MV-4-11 (cell line): ENCODE measurements at places on chromosomes 11 and 22.

GRCh38 chr11:12441231-12441861 lies 64.0 kb downstream of the PARVA start:
- DNase-seq, result no peak

DNA sequence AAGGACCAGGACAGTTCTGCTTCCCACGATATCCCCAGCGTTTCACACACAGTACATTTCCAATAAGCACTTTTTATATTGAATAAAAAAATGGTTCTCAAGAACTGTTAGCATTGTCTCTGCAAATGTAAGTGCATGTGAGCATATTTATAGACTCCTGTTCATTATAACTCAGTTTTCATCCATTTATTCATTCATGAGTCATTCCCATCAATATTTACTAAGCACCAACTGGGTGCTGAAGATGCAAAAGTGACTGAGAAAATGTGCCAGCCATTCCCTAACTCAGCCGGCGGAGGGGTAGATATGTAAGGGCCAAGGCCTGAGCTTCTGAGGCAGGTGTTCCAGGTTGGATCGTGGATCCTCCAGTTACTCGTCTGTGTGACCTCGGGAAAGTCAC lies 64.8 kb downstream of the CACNG2 start:
- no peak for DNase-seq

DNA sequence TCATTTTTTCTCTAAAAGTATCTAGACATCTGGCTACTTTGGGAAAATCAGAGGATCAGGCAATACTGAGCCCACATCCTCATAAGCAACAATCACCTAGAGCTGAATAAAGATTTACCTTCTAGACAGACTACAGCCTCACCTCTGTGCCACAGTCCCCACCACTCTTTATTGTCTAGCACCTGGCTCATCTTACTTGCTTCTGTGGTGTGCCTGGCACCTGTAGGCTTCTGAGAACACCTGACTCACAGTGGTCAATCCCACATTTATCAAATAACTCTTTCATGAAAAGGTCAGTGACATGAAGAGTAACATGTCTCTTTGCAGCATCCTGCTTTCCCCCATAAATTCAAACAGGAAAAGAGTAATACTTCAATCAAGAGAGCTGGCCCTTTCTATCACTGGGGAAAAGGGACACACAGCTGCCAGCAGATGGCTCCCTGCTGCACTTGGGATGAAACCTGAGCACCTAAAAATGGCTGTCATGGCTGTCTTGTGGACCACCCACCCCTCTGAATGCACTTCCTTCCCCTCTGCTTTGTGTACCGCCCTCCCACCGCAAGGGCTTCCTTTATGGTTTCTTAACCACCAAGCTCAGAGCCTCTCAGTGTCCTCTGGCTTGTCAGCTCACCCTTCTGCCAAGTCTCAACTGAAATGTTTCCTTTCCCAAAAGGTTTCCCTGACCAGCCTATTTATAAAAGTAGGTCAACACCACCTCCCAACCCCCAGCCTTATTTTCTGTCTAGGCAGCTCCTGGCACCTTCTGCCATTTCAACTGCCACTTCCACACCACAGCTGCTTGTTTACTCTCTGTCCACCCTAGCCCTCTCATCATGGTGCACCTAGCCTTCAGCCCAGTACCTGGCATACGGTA lies 9.3 kb downstream of the TFIP11 start:
- DNase-seq, result peak; percentile 90

GRCh38 chr11:70490723-70491558 lies 92.6 kb downstream of the CTTN start:
- DNase-seq, result no peak

DNA sequence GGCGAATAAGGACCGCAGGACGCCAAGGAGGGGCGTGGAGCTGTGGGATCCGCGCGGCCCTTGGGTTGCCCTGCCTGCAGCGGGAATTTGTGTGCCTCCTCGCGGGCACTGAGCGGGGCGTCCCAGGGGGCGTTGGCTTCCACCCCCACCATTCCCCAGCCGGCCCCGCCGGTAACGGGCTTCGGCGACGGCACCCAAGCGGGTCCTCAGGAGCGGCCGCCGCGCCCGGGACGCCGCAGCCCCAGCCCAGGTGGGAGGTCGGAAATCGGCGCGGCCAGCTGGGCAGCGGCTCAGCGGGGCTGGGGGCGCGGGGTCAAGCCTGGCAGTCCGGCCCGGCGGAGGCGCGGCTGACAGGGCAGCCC lies 320 bp downstream of the CLTCL1 start:
- DNase-seq, result no peak

- DNase-seq, result peak; percentile 26
Measured at GRCh38 chr11:128632141-128632791, 44.9 kb upstream of the ETS1 start.

DNA sequence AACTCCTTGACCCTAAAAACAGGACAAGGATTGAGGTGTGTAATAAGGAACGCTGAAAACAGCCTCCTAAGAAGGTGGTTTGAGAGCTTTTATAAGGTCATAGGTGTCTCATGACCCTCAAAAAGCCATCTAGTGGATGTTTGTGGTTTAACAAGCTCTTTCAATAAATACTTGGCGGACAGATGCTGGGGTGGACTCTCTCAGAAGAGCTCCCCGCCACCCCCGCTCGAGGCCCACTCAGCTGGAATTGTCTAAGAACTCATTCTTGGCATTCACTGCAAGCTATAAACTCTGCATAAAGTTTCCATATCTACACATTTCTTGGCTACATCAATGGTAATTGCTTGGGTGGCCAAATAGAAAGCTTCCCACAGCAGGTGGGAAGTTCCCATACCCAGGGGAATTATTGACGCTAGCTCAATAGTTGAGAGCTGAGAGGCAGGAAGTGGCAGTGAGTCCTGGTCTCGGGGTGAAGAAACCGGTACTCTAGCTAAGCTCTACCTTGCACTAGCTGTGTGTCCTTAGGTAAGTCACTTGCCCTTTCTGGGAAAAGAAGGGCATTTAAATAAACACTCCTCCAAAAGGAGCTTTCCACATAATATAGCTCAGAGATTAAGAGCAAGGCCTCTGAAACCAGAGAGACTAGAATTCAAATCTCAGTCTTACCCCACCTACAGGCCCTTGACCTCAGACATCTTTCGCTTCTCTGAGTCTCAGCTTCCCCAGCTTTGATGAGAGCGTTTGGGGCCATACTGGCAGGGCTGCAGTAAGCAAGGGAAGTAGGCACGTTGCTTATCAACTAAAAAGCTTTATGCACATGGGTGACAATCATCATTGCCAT lies 6.4 kb downstream of the MS4A15 start:
- DNase-seq, result no peak

DNA sequence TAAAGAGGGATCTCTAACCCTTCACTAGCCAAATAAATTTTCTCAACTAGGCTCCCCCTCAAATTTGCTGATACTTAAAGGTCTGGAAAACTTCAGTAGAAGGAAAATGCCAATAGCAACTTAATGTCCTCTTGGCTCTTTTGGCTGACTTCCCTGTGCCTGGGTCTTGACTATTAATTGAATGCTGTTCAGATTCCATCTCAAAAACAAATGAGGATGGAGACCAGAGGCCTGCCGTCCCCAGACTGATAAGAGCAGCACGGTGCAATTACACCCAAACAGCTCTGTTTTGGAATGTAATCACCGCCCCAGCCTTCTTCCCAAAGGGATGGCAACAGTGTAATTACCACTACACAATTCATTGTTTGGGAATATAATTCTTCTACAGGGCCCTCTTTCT lies 89.3 kb upstream of the CHRM4 start:
- DNase-seq, result no peak

- DNase-seq, result no peak
Measured at GRCh38 chr11:10396771-10397170, 58.3 kb upstream of the AMPD3 start.

DNA sequence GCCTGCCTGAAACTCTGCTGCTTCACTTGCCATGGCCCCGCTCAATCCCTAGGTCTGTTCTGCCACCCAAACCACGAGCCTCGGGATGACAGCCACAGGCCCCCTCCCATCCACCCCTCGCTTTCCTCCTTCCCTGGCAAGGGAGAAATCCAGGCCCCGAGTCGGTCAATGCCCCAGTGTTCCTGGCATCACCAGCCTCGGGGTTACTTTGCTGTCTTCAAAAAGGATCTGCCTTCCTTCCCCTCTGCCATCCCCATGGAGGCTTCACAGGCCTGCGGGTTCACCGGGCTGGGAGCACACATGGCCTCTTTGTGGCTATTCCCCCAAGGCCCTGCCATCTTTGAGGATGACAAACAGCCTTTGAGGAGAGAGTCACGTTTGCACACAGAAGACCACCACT lies 38.8 kb upstream of the ALX4 start:
- DNase-seq, result no peak

GRCh38 chr22:44737406-44738346 lies 14.7 kb upstream of the ARHGAP8 start:
- no peak for DNase-seq

DNA sequence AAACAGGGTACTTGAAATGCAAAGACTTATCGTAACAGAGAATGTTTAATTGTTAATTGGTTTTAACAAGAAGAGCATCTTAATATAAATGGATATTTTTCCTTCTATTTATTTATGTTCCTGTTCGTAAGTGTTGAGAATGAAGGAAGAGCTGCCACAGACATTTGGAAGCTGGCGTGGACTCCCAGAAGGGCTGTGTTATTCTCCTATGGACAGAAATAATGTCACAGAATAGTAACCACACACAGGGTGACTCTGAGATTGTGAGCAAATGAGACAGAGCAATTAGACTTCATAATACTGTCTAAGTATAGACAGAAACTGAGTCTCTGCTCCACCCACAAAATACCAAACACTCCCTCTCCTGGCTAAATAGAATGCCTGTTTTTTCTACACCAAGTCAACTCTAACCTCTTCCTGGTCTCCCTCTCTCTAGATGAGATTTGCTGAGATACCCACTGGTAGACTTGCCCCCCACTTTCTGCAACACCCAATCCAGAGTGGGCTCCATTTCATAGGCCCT lies 6.1 kb downstream of the APOL3 start:
- no peak for DNase-seq

DNA sequence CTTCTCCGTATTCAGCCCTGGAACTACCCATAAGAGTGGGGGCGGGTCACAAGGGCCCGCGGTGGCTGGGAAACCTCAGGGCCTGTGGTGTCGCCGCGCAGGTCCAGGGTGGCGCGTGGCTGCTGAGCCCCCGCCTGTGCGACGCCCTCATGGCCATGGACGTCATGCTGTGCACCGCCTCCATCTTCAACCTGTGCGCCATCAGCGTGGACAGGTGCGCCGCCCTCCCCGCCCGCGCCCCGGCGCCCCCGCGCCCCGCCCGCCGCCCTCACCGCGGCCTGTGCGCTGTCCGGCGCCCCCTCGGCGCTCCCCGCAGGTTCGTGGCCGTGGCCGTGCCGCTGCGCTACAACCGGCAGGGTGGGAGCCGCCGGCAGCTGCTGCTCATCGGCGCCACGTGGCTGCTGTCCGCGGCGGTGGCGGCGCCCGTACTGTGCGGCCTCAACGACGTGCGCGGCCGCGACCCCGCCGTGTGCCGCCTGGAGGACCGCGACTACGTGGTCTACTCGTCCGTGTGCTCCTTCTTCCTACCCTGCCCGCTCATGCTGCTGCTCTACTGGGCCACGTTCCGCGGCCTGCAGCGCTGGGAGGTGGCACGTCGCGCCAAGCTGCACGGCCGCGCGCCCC lies 2.4 kb downstream of the DRD4 start:
- DNase-seq, result no peak

GRCh38 chr11:297586-298405 lies 1.5 kb downstream of the IFITM5 start:
- peak; percentile 95 for DNase-seq

DNA sequence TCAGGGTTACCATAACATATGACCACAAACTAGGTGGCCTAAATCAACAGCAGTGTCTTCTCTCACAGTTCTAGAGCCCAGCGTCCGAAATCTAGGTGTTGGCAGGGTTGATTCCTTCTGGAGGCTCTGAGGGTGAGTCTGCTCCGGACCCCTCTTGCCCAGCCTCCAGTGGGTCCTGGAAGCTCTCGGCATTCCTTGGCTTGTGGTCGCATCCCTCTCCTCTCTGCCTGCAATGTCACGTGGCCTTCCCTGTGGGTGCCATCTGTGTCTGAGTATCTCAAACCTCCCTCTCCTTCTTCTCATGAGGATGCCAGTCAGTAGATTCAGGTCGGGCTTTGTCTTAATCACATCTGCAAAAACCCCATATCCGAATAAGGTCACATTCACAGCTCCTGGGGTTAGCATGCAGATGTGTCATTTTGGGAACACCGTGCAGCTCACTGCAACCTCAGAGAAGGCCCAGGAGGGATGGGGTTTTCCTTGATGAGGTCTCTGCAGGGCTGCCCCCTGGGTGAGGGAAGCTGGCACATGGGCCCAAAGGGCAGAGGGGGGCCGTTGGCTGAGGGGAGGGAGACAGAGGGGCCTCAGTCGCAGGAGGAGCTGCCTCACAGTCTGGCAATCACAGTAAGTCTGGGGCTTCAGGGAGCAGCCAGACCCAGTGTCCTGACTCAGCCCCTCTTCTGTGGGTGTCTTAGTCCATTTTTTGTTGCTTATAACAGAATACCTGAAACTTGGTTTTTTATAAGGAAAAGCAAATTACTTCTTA lies 41.2 kb downstream of the PARVG start:
- no peak for DNase-seq

DNA sequence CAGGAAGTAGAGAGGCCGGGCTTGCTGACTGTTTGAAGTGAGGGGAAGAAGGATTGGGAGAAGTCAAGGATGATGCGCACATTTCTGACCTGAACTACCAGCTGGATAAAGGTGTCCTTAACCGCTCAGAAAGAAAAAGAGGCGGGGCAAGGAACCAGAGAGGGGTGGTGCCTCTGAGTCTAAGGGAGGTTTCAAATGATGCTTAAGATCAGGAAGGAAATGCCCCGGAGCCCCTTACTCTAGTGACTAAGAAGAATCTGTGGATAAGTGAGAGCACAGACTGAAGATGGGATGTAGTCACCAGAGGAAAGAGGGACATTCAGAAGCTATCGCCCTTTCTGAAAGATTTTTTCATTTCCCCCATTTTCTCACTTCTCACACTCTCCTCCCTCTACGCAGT lies 12.7 kb downstream of the DCHS1 start:
- peak; percentile 6 for DNase-seq

GRCh38 chr11:83438438-83438837 lies 152.3 kb upstream of the CCDC90B start:
- DNase-seq, result peak; percentile 95

- DNase-seq, result no peak
Measured at GRCh38 chr11:8081591-8082250, 710 bp downstream of the TUB start.

DNA sequence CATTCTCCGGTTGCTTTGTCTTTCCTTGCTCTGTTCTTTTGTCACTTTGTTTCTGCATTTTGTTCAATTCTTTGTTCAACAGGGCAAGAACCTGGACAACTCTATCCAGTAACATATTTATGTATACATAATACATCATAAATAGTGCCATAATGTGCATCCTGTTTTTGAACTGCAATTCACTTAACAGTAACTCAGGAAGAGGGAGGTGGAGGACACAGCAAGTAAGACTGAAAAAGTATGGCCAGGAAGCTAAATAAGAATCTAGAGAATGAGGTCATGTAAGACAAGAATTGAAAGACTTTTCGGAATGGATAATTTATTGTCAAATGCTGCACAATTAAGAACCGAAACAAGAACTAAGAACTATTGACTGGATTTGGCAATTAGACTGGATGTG lies 29.2 kb upstream of the CHORDC1 start:
- peak; percentile 50 for DNase-seq
